AG20443 (cell line): ENCODE measurements at places on chromosomes 2 and 18.

DNA sequence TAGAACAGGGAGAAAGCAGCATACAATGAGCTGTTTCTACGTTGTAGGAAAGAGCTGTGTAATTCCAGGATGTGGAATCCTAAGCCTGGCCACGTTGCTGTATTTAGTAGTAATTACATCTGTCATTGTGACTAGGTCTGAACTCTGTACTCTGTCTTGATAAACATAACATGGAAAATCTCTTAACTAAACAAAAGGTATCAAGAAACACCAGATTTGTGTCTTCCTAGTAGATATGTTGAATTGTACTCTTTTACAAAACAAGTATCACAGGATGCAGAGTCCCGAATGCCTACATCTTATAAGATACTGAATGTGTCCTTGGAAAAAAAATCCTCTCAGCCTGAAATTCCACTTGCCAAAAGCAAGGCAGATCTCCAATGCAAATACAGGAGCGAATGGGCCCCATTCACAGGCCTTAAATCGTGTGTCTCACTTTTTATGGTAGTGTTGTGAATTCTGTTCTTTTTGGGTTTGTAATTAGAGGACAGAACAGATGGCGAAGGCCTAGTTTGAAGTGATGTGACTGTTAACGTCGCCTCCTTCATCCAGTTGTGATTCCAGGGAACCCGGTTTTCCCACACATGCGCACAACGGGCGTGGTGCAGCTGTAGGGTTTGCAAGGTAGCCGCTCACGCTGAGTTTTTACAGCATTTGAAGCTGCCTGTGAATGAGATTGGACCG is 246.5 kb downstream of the GBX2 start:
- DNase-seq, result no peak

- DNase-seq, result peak; percentile 39
These were observed 476.4 kb upstream of the SPHKAP start for GRCh38 chr2:228657807-228658402.

GRCh38 chr2:9288681-9289338 is 82.2 kb downstream of the ASAP2 start:
- DNase-seq, result peak; percentile 57

DNA sequence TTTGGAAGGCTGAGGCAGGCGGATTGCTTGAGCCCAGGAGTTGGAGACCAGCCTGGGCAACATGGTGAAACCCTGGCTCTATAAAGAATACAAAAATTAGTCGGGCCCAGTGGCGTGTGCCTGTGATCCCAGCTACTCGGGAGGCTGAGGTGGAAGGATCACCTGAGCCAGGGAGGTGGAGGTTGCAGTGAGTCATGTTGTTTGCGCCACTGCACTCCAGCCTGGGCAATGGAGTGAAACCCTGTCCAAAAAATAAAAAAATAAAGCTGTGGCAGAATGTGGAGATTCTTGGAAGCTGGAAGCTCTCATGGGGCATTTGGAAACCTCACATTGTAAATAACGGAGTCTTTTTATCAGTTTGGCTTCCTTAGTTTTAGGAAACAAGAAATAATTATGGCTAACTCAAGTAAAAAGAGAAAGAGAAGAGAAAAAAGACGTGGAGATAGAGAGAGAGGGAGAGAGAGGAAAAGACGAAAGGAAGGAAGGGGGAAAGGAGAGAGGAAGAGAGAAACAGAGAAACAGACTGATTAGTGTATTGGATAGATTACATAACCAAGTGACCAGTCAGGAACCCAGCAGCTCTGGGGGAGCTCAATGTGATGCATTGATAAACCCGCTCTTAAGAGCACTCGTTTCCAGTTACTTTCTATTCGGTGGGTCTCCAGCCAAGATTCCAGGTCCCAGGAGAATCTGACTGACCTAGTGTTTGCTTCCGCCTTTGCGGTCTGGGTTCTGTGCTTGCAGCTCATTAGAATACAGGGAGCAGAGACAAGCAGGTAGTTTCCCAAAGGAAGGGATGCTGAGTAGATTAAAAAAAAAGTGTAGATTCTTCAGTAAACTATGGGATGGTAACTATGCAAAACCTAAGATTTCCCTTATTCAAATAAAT is 1.1 kb upstream of the SPAST start:
- DNase-seq, result peak; percentile 20

DNA sequence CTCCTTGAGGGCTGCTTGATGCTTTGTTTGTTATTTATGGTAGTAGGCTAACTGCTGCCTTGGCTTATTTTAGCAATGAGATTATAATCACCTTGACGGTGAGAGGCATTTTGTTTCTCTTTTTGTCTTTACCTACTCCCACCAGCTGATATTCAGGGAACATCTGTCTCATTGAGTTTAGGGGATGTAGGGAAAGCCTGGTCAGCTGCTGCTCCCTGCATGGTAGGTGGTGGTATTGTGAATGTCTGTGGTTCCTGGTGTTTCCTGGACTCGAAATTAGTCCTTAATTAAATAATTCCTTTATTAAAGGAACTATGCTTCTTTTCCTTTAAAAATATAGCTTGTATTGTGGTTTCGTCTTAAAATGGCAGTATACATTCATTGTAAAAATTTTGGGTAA is 77.8 kb downstream of the ADAM23 start:
- no peak for DNase-seq

GRCh38 chr2:100018341-100019193 is 123.8 kb downstream of the AFF3 start:
- peak; percentile 78 for DNase-seq

DNA sequence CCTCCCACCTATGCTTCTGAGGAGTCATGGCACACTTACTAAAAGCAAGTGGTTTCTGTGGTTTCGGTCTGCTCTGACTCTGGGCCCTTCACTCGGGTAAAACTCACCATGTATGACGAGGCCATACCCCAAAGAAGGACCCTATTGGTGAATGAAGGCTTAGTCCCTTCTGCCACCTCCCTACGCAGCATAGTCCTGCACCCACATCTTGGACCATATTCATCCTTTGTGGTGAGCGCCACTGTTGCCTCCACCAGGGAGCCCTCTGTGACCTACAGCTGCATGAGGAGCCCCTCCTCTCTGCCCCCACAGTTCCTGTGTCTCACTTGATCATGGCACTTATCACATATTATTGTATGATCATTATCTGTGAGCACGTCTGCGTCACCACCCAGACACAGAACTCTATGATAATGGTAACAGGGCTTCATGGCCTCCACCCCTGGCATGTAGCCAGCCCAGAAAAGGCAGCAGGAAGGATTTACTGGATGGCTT is 113.3 kb downstream of the TFCP2L1 start:
- DNase-seq, result no peak

GRCh38 chr18:49619801-49620200 is 57.9 kb downstream of the LIPG start:
- DNase-seq, result peak; percentile 55

- no peak for DNase-seq
These were observed 32.8 kb downstream of the TMEM247 start for GRCh38 chr2:46512185-46512584.

- no peak for DNase-seq
These were observed 880.8 kb upstream of the CDH2 start for GRCh38 chr18:29057703-29058102.

DNA sequence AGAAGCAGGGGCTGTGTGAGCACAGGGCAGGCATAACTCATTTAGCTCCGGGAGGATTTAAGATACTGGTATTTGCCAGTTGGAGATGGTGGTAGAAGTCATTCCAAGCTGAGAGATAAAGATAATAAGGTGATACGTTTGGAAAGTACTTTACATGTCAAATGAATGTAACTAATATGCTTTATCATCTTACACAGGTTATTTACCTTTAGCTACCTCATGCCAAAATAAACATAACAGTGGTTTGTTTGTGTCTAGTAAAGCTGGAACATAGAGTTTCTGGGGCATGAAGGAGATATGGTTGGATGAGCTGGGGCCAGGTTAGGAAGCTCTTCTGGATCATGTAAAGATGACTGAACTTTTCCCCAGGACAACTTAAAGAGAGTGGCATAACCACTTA is 126.9 kb upstream of the PIK3C3 start:
- DNase-seq, result no peak

GRCh38 chr2:149094217-149095015 is 55.9 kb downstream of the LYPD6B start:
- DNase-seq, result peak; percentile 78

GRCh38 chr18:52200406-52200805 is 139.6 kb upstream of the DCC start:
- no peak for DNase-seq

DNA sequence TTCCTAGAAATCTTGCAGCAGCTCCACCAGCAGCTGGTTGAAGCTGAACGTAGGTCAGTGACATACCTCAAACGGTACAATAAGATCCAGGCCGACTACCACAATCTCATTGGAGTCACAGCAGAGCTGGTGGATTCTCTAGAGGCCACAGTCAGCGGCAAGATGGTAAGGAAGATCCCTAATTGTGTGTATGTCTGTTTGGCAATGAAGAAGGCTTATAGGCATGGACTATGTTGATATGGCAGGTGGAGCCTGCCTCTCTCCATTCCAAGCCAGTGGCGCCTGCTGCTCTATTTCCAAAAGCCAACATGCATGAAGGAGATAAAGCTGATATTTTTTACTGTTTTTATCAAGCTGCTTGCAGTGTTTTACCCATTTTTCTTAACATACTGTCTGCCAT is 36.8 kb downstream of the ARMC9 start:
- DNase-seq, result no peak

- DNase-seq, result no peak
These were observed 24.1 kb upstream of the RABL2A start for GRCh38 chr2:113602869-113603466.

- peak; percentile 61 for DNase-seq
These were observed 36.2 kb downstream of the ASB1 start for GRCh38 chr2:238462782-238463396.

- DNase-seq, result no peak
These were observed 97.9 kb downstream of the SCN3A start for GRCh38 chr2:165105926-165106325.

GRCh38 chr2:231665245-231666170 is 42.8 kb upstream of the PTMA start:
- no peak for DNase-seq

DNA sequence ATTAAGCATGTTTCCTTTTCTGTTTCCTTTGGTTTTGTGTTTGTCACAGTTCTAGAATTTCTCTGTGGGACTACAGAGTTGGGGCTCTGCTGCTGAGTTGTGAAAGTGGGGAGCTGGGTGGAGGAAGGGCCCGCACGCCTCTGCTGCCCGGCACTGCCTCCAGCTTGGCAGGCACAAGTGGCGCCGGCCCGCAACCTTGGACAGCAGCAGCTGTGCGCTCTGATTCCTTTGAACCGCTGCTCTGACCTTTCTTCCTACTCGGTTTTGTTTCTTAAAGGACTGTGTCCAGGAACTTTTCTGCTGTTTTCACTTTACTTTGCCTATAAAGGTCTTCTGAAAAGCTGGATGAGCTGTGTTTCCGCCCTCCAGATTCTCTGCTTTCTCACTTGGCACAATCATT is 137.6 kb upstream of the ALPP start:
- no peak for DNase-seq

- DNase-seq, result no peak
These were observed 70.0 kb downstream of the CRACDL start for GRCh38 chr2:98866033-98866432.

DNA sequence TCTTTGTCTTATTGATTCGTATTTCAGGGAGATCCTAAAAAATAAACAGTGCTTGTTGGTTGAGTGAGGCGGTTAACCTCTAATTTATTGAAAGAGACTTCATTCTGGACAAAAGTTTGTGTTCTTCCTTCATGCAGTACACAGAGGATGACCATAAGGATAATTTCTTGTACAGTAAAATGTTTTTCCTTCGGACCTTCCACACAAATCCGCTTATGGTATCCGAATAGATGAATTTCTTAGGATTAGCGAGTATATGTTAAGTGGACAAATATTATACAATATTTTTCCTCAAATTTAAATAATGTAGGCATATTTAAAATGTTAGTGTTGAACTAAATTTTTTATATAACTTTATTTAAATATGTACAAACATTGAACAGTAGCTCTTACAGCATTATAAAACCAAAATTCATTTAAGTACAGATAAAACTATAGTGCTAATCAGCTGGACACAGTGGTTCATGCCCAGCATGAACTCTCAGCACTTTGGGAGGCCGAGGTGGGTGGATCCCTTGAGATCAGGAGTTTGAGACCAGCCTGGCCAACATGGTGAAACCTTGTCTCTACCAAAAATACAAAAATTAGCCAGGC is 84.4 kb downstream of the LPIN1 start:
- DNase-seq, result no peak

DNA sequence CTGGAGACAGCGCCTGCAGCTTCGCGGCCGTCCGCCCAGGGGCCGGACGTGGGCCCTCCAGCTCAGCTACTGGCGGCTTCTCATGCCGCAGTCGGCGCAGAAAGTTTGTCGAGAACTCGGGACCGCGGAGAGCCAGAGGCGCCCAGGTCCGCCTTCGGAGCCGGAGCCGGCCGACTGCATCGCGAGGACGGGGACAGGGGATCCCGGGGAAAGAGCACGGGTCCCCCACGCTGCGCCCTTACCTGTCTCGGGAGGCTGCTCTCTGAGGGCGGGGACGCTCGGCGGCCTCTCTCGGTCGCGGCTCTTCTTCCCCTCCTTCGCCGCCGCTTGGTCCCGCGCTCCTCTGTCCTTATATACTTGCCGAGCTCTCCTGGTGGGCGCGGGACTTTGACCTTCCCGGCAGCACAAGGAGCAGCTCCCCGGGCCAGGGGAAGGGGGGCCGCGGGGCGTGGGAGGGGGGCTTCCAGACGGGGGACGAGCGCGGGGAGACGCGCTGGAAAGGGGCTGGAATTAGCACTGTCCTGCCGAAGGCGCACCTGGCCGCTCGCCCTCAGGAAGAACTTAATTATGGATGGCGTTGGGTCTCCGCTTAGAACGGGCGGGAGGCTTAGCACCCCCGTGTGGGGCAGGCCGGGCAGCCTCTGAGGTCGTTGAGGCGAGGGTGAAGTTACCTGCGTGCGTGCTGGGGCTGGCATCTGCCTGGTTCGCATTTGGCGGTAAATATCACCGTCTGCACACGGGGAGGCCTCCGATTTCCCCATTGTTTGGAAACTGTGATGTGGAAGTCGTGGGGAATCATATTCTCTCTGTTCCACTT is at the start of gene POMC:
TSS of gene POMC (minus strand) at position 325 of the 817 bp plus-strand sequence. CDS start 3,808 bp downstream, outside the sequence.
- peak; percentile 65 for DNase-seq

DNA sequence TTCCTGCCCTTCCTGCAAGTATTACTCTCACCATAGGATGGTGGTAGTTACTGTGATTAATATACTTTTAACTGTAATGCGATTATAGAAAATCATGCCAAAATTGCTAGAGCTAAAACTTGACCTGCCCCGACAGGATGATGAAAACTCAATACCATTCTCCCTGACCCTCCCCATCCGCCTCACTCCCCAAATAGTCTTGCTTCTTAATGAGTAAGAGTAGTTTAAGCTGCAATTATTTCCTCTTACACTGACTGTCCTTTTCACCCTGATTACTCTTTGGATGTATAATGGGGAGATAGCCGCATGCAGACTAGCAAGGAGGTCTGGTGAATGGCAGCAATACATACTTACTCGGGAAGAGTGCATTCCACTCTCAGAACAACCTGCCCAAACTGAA is 269.6 kb upstream of the SIX3 start:
- no peak for DNase-seq

DNA sequence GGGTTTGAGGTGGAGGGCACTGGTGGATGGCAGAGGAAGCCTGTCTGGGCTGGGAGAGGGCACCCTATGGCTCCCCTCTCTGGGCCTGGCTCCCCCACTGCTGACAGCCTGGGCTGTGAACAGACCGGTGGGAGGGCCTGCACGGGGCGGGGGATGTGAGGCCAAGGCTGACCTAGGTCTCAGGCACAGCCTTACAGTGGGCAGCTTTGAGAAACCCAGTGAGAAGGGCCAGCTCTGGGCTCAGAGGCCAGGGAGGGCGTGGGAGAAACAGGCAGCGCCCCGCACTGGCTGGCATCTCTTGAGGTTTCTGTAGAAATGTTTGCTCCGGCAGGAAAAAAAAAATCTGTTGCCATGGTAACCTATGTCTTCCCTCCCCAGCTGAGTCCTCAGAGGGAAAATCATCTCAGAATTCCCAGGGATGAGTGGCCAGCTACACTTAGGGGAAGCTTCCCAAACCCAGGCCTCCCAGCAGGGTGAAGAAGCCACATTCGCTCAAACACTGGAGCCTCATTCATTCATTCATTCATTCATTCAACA is 71.7 kb upstream of the TAF1B start:
- DNase-seq, result peak; percentile 95
